Pons (tissue), 1 donor: ENCODE measurements at places on chromosomes 11 and 22.

DNA sequence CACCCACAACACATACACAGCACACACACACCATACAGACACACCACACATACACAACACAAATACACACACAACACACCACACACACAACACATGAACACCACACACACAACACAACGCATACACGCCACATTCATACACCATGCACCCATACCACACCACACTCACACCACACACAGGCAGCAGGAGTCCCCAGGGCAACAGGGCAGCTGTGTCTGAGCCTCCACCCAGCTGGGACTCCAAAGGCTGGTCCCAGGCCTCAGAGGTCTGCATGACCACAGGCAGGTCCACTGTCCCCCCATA lies 3.3 kb upstream of the WNT7B start:
- no peak for DNase-seq

DNA sequence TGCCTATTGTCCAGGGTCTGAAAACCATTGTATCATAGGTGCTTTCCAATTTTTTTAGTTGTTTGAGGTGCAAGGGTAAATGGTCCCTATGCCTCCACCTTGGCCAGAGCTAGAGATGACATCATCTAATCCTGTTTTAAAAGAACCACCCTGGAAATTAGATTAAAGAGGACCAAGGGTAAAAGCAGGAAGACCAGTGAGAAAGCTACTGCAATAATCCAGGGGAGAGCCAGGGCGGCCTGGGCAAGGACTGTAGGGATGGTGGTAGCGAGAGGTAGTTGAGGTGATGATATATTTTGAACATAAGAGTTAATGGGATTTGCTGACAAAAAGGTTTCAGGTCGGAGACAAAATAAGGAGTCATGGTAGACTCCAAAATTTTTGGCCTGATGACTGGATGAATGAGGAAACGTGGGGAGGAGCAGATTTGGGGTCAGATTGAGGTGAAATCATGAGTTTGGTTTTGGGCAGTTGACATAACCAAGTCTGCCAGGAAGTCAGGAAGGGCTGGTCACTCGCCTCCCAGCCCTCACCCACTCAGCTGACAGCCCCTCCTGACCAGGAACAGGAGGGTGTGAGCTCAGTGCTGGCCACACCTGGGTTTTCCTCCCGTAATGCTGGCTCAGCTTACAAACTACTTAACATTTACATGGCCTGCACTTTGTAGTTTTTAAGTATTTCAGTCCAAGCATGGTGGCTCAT lies 23.0 kb downstream of the SCN4B start:
- no peak for DNase-seq

- no peak for DNase-seq
These were observed 595.0 kb downstream of the TBC1D22A start for GRCh38 chr22:47357493-47357892.

DNA sequence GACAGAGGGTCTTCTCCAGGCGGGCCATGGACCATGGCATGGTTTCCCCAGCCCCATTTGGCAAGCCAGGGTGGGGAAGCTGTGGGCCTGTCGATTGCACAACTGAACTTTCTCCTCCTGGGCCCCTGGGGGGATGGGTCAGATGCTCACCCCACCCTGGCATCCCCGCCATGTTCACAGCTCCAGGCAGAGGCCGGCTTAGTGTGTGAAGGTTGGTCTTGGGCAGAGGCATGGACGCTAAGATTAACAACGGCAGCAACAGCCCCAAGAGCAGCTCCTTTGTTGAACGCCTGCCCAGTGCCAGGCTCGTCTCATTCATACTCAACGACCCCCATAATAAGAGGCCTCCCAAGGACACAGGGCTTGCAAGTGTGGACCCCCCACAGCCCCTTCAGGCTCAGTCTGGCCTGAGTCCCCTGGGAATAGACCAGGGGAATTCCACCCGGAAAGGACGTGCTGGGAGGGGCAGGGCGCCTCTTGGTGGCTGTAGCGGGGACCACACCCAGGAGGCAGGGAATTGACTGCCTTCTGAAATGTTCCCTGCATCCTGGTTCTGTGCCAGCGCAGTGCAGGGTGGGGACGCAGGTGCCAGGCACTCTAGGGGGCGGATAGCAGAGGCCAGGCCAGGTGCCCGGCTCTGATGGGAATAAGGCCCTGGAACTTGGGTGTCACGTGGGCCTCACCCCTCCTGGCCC lies 8.3 kb downstream of the TSPO start:
- no peak for DNase-seq

GRCh38 chr11:87803748-87804147 lies 371.5 kb downstream of the RAB38 start:
- no peak for DNase-seq

- no peak for DNase-seq
These were observed 76.4 kb downstream of the YAP1 start for GRCh38 chr11:102186551-102187191.
